ENCODE measurements at places on chromosomes 5 and 9.

DNA sequence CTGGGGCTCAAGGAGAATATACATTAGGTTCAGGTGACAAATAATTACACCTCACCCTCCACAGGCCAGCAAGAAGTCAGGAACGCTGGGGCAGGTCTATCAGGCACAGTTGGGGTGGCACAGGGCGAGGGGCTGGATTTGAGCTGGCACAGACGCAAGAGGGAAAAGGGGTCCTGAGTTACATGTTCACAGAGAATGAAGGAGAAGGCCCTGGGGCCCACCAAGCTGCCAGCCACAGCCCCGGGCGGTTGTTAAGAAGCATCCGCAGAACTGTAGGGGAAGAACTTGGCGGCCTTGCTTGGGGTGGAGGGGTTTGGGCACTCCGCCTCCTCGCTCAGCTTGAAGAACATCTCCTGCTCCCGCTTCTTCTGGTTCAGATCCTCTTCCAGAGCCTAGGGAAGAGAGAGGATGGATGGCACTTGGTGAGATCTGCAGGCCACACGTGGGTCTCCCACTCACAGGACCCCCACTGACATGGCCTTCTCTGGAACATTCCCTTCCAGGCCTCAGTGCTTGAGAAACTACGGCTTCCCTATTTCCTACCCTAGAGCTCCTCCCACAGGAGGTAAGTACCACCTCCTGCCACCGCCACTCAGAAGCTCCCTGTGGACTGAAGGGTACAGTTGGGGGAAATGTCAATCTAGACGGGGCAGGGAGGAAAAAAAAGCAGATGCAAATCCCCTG lies 38.3 kb upstream of the FBXW11 start:
- DNase-seq = no peak

GRCh38 chr5:14281746-14282181 lies 138.6 kb downstream of the TRIO start:
- DNase-seq = peak; percentile 57

- no peak for DNase-seq
Measured at GRCh38 chr5:175493726-175494125, 15.4 kb downstream of the SFXN1 start.

- DNase-seq = no peak
Measured at GRCh38 chr5:641331-641765, 29.2 kb downstream of the CEP72 start.

GRCh38 chr9:132509928-132510874 lies 72.2 kb upstream of the BARHL1 start:
- DNase-seq = no peak

DNA sequence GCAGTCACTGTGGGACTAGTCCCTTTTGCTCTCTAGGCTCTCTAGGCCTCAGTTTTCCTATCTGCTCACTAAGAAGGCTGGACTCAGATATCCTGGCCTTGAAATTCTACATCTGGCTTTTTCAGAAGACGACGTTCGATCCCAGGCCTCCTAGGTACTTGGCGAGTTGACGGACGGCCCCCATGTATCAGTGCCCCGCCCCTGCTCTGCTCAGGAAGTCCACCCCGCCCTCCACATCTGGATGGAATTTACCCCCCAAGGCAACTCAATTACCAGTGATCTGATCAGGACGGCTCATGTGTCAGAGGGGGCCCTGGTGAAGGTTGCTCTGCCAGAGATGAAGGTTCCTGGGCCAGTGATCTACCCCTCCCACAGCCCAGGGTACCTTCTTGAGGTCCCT lies 44.1 kb upstream of the SYNPO start:
- no peak for DNase-seq

- DNase-seq = no peak
Measured at GRCh38 chr9:20513126-20513913, 109.0 kb downstream of the MLLT3 start.

GRCh38 chr5:34827588-34828506 lies 11.1 kb upstream of the TTC23L start:
- DNase-seq = no peak

- no peak for DNase-seq
Measured at GRCh38 chr5:129971714-129972113, 67.4 kb downstream of the CHSY3 start.

GRCh38 chr5:144368556-144368955 lies 197.9 kb downstream of the KCTD16 start:
- no peak for DNase-seq

GRCh38 chr9:69463497-69464068 lies 138.6 kb downstream of the ENTREP1 start:
- no peak for DNase-seq

DNA sequence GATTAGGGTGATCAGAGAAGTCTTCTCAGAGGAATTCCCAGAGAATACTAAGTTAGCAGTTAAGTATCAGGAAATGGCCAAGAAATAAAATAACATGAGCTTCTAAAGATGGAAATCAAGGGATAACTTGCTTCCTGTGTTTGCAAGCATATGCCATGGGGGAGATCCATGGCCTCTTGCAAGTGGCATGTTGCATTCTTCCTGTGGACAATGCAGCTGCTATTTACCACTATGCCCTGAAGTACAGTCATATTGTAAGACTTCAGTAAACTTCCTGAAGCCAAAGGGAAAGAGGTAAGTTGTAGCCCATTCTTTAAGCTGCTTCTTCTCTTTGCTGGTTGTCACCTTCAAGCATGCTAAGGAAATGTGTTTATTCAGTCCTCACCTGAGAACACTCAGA lies 154.7 kb upstream of the RUSC2 start:
- DNase-seq = no peak

DNA sequence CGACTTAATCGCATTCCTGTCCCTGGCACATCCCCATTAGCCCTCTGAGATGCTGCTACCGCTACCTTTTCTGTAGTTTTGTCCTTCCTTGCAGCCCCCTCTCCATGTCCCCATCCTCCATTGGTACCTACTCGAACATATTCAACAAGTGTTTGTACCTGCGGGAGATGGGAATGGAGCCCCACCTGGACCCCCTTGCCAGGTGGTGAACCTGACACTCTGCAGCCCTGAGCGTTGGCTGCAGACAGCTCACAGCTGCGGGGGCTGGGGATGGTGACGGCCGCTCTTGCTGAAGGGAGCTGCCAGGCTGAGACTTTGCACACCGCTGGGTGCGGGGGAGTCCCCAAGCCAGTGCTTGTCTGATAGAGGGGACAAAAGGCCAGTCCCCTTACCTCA lies 96.3 kb upstream of the DAP start:
- DNase-seq = no peak

DNA sequence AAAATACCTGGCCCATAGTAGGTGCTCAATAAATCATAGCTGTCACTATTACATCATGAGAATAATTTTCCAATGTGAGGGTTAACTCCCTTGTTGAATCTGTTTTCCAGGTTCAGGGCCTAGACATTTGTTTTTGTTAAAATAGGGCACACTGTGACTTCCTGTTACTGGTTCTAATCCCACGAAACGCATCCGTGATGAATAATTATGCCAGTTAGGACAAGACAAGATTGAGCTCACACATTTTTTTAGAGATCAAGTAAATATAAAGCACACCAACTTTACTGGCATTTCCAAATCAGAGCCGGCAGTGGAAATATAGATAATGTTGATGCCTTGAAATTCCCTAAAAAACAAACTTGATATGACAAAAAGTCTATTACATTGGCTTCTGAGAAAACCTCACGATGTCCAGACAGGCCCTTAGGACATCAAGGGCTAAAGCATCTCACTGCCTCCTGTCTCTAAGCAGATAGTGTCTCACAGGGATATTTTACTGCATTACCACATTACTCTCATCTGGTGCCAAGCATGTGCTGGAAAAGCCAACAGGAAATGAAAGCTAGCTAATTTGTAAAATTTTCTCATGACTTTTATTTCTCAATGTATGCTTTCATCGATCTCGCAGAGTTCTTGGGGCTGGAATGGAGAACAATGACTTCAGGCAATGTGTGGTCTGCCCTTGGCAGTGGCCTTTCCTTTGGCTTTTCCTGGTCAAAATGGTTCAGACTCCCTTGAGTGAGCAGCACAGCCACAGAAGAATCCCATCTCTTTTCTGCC lies 414.3 kb upstream of the PAPPA start:
- DNase-seq = no peak

- DNase-seq = peak; percentile 27
Measured at GRCh38 chr9:33291031-33291397, 698 bp downstream of the NFX1 start.

- DNase-seq = no peak
Measured at GRCh38 chr5:165066751-165067385, 1561.4 kb downstream of the MAT2B start.

DNA sequence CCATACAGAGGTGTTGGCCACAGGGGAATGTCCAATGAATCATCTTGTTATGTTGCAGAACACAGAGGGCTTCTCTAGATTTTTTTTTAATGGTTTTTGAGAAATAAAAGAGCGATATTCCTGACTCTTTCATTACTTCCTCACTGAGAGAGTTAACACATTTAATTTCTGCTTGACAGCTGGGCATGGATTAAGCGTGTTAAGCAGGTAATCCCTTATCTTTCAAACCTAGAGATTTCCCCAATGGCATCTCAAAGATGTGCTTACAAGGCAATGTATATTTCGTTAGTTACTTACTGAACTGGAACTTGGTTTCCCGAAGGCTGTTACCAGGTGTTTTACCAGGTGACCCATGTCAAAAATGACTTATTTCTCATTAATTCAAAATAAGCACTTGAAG lies 21.8 kb upstream of the ADCY2 start:
- no peak for DNase-seq

- peak; percentile 90 for DNase-seq
Measured at GRCh38 chr9:98045234-98046179, 11.0 kb upstream of the NANS start.

- DNase-seq = no peak
Measured at GRCh38 chr9:107983181-107983603, 493.6 kb upstream of the KLF4 start.

GRCh38 chr5:14305045-14305444 lies 161.9 kb downstream of the TRIO start:
- DNase-seq = no peak

DNA sequence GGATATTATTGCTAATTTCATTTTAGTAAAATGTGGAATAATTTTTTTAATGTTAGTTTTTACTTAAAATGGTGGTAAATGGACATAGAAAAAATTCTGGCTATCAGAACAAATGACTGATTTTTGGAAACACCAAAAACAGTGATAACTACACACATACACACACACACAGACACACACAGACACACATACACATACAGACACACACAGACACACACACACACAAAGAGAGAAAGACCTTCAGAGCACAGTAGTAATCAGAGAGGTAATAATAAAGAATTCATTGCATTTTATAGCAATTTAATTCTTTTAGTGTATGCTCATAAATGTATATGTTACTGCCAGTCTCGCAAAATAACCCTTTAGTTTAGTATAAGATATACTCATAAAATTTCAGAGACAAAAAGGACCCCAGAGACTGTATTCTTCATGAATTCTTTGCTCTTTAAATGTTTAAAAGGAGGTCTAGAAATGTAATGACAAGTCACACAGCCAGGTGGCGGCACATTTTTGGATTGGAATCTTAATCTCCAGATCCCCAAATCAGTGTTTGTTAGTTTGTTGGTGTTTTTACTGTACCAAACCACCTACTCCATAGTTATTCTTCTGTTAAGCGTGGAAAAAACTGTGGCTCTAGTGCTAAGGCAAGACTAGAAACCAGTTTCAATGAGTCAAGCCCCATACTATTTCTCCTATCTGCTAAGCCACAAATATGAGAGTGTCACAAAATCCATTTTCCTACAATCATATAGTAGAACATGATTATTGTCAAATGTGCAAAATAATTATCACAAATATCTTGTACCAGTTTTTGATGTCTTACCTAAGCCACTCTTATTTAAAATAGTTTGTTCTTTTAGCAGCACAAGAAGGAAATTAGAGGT lies 109.9 kb downstream of the EDIL3 start:
- no peak for DNase-seq

GRCh38 chr9:86747711-86748110 lies 199.6 kb downstream of the GAS1 start:
- DNase-seq = no peak

DNA sequence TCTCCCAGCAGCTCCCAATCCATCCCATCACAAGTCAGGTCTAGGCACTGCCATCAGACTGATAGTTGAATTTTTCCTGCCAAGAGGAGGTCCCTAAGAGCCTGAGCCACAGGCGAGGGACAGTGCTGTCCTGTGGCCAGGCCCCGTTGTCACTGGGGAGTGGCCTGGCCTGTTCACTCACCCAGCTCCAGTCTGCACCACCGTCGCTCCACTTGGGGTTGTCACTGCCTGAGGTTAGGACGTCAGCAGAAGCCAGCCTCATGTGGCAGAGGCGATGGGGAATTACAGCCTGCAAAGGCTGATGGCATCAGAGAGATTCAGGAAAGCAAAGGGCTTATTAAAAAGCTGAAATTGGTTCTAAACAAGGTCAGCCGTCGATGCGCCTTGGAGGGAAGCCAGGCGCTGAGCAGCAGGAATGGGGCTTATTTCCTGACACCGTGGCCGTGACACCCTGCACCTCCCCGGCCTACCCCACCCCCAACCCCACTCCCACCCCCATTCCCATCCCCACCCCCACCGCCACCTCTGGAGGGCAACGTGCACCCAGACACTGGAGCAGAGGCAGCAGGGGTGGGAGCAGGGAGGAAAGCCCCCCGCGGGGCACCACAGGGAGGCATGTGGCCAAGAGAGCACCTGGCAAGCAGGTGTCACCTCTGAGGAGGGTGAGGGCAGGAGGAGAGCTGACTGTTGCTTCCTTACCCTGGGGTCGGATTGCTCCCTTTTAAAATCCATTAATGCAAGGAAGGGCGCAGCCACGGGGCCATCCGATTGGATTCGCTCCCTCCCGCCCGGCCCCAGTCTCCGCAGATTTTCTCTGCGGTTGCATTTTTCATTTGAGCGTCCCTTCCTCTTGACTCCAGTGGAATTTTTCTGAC lies 3.1 kb upstream of the DBH start:
- DNase-seq = no peak

DNA sequence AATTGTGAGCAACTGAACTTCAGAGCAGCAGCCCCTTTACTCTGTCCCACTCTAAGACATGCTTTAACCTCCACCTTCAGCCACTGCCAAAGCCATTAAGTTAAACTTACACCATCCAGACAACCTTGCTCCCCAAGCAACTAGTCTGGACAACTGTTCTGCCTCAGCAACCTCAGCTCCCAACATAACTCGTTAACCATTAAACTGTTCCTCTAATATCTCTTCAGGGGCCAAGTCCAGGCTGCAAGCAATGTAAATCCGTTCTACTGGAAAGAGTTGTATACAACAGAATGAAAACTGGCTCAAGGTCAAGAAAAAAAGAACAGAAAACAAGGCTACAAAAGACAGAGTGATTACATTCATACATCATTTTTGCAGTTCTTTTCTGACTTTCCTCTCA lies 131.7 kb upstream of the TARS1 start:
- DNase-seq = no peak

- peak; percentile 52 for DNase-seq
Measured at GRCh38 chr5:178204935-178205748, 809 bp downstream of the HNRNPAB start.

DNA sequence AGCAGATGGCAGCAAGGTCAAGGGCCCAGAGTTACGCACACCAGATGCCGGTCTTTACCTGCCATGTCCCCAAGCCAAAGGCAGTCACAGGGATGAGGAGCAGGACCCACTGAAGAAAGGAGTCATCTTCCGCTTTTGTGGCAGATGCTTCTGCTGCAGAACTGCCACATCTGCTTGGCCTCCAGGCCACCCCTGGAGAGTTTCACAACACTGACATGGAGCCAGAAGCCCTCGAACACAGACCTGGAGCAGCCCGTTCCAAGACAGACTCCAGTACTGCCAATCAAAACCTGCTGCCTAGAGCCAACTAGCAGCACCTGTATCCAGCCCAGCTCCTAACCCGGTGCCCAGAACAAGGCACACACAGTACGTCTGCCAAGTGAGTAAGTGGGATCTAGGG lies 1.5 kb downstream of the SURF1 start:
- DNase-seq = no peak
